ENCODE measurements at places on chromosomes 3 and 15. TPM values are rescaled to one million over a fixed set of nuclear protein-coding genes. Genes with fewer than 3 reads are reported as not detected.

The EFHB gene
- total RNA-seq: not detected

The ONECUT1 gene
- total RNA-seq: not detected

The ACSBG1 gene
- total RNA-seq: under 0.01 TPM

The CISH gene
- total RNA-seq: 2.5 TPM

The GOLGA8M gene
- total RNA-seq: 0.39 TPM

The NEK10 gene
- total RNA-seq: 3.4 TPM

The GPR62 gene
- total RNA-seq: 0.06 TPM

The SUSD5 gene
- total RNA-seq: 2.5 TPM

The NPAP1 gene
- total RNA-seq: not detected

The LXN gene
- 121 TPM for total RNA-seq

The REC114 gene
- total RNA-seq: not detected

The MAP6D1 gene
- total RNA-seq: 10.0 TPM

The C3orf80 gene
- not detected for total RNA-seq

DNA sequence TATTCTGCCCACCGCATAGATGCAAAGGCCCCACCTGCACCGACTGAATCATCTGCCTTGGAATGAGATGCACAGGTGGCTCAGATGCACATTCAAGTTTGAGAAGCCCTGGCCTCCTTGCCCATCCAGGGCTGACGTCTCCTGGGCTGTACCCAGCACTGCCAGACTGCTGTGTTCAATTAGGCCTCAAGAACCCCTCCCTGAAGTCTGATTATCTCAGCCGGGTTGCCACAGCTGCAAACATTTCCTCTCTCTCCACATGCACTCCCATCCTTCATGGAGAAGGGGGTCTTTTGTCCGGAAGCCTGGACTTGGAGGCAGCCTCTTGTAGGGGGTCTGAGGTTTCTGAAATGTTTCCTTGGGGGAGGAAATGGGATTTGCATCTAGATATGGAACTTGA, 459.4 kb upstream of the PROK2 start:
- DNase-seq: no peak

DNA sequence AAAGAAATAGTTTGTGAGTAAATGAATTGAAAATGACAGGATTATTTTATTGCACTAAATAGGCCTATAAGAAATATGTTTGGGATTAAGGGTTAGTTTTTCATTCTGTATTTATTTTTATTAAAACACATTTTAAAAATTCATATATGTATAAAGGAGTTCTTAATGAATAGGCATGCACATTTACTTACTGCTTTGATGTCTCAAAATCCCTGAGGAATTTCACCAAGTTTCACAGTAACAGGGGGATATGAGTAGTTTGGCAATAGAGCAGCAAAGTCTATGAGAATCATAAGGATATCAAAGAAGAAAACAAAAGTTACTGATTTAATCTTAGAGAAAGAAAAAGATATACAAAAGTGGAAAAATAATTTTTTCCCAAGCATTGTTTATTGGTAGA, 411.7 kb downstream of the NAALADL2 start:
- DNase-seq: no peak

- no peak for DNase-seq
Measured at GRCh38 chr3:28171962-28172361, 69.5 kb upstream of the CMC1 start.

DNA sequence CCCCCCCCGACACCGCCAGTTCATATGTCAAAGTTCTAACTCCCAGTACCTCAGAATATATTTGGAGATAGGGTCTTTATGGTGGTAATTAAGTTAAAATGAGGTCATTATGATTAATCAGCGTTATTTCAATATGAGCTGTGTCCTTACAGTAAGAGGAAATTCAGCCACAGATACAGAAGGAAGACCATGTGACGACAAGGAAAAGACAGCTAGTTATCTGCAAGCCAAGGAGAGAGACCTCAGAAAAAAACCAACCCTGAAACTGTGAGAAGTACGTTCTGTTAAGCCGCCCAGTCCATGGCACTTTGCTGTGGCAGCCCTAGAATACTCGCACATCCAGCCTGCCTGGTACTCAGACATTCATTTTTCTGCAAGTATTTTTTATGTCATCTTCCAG, 62.3 kb upstream of the ARL8B start:
- no peak for DNase-seq

GRCh38 chr3:148319161-148319915, 378.4 kb upstream of the AGTR1 start:
- DNase-seq: no peak

GRCh38 chr15:25774871-25775270, 88.3 kb downstream of the ATP10A start:
- no peak for DNase-seq

DNA sequence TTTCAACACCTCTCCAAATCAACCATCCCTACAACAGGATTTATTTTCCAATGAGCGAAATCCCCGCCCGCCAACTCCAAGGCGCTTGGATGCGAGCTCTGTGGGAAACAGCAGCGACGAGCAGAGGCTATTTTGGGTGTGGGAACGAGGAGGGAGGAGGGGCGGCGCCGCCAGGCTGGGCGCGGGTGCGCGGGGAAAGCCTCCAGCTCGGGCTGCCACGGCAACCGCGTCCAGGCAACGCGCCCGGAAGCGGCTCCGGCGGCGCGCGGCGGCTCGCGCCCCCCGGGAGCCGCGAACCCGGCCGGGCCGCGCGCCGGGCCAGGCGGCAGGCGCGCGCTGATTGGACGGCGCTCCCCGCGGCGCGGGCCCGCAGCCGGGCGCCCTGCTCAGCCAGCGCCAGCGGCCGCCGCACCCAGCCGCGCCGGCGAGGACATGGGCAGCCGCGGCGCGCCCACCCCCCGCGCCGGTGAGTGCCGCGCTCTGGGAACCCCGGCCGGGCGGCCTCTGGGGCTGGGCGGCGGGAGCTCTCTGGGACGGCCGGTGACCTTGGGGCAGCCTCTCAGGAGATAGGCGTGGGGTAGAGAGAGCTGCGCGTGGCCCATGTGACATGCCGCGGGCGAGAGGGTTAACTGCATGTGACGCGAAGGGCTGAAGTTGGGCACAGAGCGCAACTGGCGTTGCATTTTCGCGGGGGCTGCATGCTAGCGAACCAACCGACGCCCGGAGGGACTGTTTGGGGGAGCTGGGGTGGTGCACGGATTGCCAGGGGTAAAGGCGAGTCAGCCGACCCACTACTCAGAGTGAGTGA, at the start of gene FAM81A:
TSS of gene FAM81A (plus strand) at position 370 of the 808 bp plus-strand sequence. CDS start 20,441 bp downstream, outside the sequence.
- no peak for DNase-seq

GRCh38 chr3:23201154-23201838, 1.8 kb upstream of the UBE2E2 start:
- no peak for DNase-seq

DNA sequence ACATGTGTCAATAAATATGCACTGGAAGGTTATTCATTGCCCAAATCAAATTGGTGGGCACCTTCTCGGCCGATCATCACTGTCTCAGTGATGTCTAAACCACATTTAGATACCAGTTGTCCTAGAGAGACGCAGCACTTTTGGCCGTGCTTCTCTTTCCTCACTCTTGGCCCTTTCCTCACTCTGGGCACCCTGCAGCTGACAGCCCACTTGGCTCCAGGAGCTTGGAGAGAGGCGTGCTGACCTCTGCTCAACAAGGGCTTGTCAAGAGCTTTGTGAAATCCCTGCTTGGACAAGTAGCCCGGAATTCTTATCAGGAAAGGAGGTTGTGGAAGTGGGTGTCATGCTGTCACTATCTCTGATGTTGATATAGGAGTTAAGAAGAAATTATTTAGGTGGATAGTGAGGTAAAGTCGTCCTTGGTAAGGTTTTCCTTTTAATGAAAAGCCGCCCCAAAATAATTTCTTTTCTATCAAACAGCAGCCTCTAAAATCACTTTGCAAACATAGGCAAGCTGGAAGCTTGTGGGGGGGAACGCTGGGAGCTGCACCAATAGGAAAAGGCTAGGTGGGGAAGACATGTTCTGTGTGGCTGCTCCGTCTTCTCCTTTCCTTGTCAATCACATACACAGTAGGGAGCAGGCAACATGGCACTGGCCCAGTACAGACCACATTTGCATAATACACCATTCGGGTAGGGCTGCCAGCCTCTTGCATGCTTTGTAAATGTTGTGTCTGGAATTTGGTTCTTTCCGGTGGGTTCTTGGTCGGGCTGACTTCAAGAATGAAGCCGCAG, 126.8 kb upstream of the UBE3A start:
- no peak for DNase-seq

GRCh38 chr3:128168836-128169235, 15.6 kb downstream of the EEFSEC start:
- DNase-seq: no peak

- no peak for DNase-seq
Measured at GRCh38 chr3:183180110-183180783, 17.7 kb upstream of the LAMP3 start.

DNA sequence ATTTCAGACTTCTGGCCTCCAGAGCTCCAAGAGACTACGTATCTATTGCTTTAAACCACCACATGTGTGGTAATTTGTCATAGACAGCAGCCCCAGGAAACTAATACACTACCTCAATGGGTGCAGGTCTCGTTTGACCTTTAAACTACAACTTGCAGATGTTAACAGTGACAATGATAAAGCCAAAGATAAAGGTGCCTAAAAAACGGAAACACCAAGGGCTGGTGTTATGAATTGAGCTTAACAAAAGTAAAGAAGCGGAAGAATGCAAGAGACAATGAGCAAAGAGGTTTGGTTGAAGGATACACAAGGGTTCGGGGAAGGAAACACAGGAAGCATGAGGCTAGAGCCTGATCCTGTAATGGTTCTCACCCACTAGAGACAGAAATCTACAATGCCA, 50.8 kb downstream of the RFTN1 start:
- no peak for DNase-seq

- no peak for DNase-seq
Measured at GRCh38 chr15:54150255-54150654, 172.0 kb downstream of the UNC13C start.

- DNase-seq: no peak
Measured at GRCh38 chr3:158658889-158659288, 13.6 kb downstream of the LXN start.

DNA sequence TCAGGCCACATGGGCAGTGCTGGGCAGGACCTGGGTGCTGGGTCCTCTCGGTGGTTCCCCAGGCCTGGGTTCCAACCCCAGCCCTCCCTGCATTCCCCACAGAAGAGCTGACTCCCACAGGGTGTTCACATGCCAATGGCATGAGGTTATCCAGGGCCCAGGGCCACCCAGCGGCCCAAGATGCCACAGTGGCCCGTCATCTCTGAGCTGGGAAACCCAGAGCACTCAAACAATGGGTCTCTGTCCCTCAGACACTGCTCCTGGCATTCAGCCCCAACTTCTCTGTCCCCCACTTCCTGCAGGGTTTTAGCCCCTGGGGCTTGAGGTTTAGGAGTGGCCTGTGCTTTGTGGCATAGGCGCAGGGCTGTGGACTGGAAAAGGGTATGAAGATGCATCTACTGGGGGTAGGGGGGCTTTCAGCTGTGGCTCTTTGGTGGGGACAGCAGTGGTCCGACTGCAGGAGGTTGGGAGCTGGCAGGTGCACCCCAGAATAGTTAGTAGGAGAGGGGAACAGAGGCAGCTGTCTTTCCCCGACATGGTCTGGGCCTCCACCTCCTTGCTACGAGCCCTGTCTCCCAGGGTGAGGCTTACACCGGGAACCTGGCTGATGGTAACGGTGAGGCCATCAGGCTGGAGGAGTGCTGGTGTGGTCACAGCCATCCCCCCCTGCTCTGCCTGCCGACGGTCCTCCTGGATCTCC, 1.7 kb downstream of the CCDC9B start:
- no peak for DNase-seq

- no peak for DNase-seq
Measured at GRCh38 chr3:9064850-9065249, 101.6 kb upstream of the RAD18 start.

DNA sequence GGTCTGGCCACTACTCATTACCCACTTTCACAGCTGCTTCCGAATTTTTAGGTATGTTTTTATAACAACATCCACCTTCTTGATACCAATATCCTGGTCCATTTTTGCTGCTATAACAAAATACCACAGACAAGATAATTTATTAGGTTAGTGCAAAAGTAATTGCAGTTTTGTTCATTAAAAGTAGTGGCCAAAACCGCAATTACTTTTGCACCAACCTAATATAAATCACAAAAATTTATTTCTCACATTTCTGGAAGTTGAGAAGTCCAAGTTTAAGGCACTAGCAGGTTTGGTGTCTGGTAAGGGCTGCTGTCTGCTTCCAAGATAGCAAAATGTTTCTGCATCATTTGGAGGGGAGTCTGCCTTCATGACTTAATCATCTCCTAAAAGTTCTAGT, 624.7 kb upstream of the ALCAM start:
- DNase-seq: no peak

DNA sequence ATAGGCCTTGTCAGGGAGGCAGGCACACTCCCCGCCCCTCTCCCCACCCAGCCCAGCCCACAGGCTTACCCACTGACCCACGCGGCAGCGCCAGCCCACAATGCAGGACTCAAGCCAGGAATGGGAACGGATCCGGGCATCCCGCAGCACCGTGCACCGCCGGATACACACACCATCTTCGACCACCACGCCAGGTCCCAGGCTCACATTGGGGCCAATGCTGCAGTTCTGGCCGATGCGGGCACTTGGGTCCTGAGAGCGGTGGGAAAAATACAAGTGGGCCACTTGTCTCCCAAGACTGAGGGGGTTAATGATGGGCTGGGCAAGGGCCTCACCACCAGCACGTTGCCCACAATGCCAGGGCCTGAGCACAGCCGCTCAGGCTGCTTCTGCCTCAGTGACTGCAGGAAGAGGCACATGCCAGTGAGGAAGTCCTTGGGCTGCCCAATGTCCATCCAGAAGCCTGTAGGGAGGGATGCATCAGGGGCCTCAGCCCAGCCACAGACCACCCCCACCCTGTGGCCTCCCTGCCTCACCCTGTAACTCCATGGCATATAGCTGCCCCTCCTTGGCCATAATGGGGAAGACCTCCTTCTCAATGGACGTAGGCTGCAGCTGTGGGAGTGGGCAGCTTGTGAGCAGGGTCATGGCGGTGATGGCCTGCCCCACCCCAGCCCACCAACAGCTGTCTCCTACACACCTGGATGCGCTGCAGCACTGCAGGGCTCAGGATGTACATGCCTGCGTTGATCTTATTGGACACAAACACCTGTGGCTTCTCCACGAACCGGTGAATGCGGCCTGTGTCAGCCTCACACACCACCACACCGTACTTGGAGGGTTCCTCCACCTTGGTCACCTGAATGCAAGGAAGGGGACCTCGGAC, 1.6 kb downstream of the GMPPB start:
- DNase-seq: no peak

GRCh38 chr15:43968551-43968950, 141.7 kb downstream of the WDR76 start:
- no peak for DNase-seq

GRCh38 chr3:96986241-96986640, 171.8 kb downstream of the EPHA6 start:
- no peak for DNase-seq

GRCh38 chr3:45034612-45035252, 8.6 kb downstream of the CLEC3B start:
- no peak for DNase-seq

- DNase-seq: no peak
Measured at GRCh38 chr3:56970461-56970879, 90.0 kb upstream of the SPATA12 start.

DNA sequence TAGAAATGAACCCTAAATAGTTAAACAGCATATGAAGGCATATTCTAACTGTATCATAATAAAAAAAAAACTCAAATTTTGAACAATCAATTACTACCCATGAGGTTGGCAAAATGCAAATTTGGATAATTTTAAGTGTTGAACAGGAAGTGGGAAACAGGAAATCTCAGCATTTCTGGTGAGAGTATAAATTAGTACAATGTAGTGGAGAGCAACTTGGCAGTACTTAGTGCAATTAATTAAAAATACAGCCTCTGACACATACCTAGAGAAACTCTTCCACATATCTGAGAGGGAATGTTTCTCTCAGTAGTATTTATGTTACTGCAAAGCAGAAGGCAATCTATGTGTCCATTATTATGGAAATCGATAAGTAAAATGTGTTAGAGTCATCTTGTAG, 96.8 kb downstream of the TUSC7 start:
- no peak for DNase-seq
